ENCODE measurements at places on chromosomes 4 and X. TPM values are rescaled to one million over a fixed set of nuclear protein-coding genes. Genes with fewer than 3 reads are reported as not detected.
A peak's percentile ranks its signal among the peaks of the same experiment; 100 is the strongest.

Gene LRP2BP
- 2.9 TPM for polyA plus RNA-seq

Gene GPRASP1
- 12.2 TPM for polyA plus RNA-seq

Gene STAP1
- polyA plus RNA-seq: 0.30 TPM

Gene SYTL4
- 12.7 TPM for polyA plus RNA-seq

Gene GABRE
- 31.7 TPM for polyA plus RNA-seq

DNA sequence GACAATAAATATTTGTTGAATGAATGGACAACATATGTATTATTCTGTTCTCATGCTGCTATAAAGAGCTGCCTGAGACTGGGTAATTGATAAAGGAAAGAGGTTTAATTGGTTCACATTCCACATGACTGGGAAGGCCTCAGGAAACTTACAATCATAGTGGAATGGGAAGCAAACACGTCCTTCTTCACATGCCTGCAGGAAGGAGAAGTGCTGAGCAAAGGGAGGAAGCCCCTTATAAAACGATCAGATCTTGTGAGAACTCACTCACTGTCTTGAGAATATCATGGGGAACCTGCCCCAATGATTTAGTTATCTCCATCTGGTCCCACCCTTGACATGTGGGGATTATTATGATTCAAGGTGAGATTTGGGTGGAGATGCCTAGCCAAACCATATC lies 233.9 kb upstream of the AADAT start:
- no peak for DNase-seq

DNA sequence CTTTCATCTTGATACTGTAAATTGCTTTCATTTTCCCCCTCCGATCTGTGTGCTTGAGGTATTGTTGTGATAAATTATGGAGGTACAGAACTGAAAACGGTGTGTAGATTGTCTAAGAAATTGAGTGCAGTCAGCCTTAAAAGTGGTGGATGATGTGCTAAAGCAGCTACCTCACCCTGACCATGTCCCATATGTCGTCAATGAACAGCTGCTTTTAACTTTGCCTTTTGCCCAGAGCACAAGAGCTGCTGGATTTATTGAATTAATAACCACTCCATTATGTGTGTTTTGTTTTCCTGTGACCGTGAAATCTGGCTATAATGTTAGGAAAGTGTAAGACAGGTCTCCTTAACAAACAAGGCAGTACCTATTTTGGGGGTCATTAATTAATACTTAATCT lies 581.9 kb upstream of the PITX2 start:
- DNase-seq: peak; percentile 17

- peak; percentile 10 for DNase-seq
These were observed 56.8 kb downstream of the PRRG1 start for GRCh38 chrX:37405956-37406355.

GRCh38 chr4:76554630-76555029 lies 119.6 kb downstream of the SHROOM3 start:
- DNase-seq: no peak

- peak; percentile 61 for DNase-seq
These were observed 270.1 kb upstream of the LDB2 start for GRCh38 chr4:17168571-17168970.

DNA sequence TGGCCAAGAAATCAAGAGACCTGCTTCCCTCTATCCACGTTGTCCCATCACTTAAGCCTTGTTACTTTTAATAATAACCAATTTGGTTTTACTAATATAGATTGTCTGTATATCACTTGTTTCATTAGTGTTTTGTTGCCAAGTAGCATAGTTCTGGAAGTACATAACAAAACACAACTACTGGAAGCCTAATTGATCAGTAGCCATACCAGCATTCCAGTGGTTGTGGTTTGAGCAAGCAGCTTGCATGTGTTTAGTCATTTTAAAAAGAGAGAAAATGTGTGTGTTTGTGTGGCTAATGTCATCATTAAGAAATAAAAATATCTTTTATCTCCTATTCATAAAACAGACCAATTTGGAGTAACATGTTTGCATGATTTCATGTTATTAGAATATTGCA lies 70.8 kb downstream of the PTPN13 start:
- DNase-seq: no peak
